ENCODE measurements at places on chromosomes 7 and 10. TPM values are rescaled to one million over a fixed set of nuclear protein-coding genes. Genes with fewer than 3 reads are reported as not detected.

- no peak for DNase-seq
Measured at GRCh38 chr10:129716211-129716681, 247.8 kb downstream of the EBF3 start.

DNA sequence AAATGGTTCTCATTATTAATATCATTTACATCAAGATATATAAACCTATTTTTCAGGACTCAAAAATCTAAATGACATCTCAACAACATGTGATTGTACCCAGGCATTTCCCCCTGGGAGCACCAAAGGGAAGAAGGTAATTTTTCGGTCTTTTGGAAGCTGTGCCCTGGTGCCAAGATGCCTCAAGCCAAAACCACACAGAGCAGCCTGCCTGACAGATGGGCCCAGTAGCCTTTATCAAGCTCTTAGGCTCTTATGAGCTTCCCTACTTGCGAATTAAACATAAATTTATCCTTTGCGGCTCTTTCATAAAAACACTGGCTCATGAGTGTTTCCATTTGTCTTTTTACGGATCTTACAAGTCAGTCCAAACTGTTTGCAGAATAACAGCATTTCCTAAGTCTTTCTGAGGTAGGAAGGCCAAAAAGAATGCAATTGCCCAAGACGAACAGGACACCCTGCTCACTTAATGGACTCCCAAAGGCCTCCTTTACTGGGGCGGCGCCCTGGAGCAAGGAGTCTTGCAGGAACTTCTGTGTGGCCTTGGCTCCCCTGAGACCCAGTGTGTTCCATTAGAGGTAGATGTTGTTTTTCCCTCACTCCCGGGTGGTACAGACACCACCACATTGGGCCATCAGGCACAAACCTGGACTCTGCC is 4.1 kb upstream of the RASSF4 start:
- DNase-seq: peak; percentile 21

DNA sequence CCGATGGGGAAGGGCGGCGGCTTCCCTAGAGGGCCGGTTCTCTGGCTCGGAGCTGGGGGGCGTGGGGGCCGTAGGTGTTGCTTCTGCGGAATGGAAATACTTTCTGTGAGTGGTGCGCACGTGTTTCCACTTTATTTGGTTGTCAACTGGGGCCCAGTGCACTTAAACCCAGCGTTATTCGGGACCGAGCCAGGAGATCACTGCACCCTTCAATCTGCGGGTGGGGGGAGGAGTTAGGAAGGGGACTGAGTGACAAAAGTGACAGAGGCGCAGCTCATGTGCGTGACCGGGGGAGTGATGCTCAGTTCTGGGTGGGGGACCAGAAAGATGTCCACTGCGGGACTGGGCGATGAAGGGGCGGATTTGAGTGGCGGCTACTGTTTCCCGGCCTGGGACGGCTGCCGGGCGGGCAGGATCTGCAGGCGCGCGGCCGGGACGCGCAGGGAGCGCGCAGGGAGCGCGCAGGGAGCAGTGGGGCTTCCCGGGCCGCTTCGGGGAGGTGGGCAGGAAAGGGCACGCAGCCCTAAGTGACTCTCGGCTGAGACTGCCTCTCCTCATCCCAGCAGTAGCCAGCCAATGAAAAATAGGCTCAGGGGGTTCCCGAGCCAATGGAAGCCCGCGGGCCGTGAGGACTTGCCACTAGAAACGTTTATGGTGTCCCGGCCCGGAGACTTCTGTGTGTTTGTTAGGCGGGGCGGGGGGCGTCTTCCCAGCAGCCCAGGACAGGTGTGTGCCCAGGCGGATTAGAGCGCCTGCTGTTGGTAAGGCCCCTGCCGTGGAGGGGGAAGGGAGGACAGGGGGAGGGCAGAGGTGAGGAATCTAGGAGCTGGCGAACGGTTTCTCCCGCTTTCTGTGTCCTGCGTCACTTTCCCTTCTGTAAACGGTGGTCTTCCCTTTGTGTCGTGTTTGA is 54.3 kb upstream of the KDM7A start:
- no peak for DNase-seq

- DNase-seq: no peak
Measured at GRCh38 chr7:129670656-129671055, 59.1 kb downstream of the NRF1 start.

NUTM2D gene
- 2.3 TPM for total RNA-seq

Measured in omental fat pad (tissue), 4 donors.